Omental fat pad (tissue), 4 donors: ENCODE measurements at places on chromosomes 4 and X.

- DNase-seq = no peak
Observed at GRCh38 chr4:88518911-88519310, 4.7 kb downstream of the PYURF start.

- no peak for DNase-seq
Observed at GRCh38 chr4:158253350-158253980, 43.2 kb downstream of the TMEM144 start.

- DNase-seq = no peak
Observed at GRCh38 chr4:121913667-121914066, 38.2 kb downstream of the TRPC3 start.

- DNase-seq = no peak
Observed at GRCh38 chrX:9940421-9940820, 26.7 kb upstream of the CLDN34 start.

DNA sequence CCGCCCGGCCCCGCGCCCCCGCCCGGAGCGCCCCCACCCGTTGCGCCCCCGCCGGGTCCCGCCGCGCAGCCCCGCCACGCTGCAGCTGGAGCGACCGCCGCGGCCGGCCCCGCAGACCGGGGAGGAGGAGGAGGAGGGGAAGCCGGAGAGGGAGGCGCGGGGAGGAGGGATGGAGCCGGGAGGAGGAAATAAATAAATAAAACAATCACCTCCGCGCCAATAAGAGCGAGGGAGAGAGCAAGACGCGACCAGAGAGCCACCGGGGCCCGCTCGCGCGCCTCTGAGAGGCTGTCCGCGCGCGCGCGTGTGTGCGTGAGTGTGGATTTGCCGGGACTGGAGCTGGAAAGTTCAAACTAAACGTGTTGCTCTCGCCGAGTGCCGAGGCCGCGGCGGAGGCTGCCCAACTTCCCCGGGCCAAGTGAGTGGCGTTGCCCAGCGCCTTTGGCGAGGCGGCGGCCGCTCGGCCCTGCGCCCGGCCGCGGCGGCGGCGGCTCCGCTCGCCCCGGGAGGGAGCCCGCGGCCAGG is 2184.4 kb upstream of the TENM3 start:
- DNase-seq = no peak
